ENCODE measurements at places on chromosomes 2 and 18.

GRCh38 chr2:26088038-26088643 lies 54.3 kb downstream of the RAB10 start:
- peak; percentile 42 for DNase-seq

DNA sequence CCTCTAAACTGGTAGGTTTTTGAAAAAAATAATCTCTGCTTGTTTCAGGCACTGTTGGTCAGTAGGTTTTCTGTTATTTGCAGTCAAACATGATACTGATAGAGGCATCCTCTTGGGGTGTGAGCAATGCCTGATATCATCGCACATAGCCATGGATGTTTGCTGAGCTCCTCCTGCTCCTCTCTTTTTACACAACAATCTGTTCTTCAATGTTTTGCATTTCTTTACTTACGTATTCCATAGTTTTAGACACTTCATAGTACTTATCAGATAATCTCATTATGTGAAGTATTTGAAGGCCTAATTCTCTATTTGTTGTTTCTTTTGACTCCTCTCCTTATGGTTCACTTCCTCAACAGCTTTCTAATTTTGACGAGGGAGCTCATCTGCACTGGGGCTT lies 23.0 kb upstream of the HS6ST1 start:
- no peak for DNase-seq

DNA sequence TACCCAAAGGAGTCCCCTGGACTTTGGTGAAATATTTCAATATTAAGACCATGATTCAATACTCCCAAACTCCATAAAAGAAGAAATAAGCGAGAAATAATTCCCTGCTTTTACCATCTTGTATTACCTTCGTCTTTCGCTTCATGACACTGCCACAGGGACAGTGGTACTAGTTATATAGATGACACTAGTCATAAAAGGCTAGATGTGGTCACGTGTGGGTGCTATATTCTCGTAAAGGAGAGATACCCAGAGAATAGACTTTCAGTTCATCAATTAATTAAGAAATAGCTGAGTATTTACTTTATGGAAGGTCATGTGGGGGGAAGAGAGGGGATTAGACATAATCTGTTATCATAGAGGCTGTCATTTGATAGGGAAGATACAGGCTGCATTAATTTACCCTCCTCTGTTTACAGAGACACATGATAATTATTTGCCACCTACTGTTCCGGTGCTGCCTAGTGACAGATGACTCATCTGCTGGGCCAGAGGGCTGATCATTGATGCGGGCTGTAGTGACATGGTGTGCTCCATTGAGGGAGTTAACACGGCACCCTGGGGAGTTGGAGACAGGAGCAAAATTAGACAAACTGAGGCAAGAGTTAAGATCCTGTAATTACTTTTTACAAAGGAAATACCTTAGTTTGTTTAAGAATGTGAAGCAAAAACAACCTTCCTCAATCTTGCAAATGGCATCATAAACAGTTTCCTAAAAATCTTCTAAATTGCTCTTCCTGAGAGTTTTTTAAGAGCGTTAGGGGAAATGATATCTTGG lies 78.2 kb upstream of the ITGB6 start:
- no peak for DNase-seq

GRCh38 chr18:79139206-79139605 lies 70.0 kb downstream of the ATP9B start:
- peak; percentile 19 for DNase-seq

GRCh38 chr2:44941551-44942234 lies at the start of gene SIX3:
Gene SIX3 (plus strand): TSS chr2:44941702. CDS start chr2:44942105, 403 bp downstream.
- DNase-seq: peak; percentile 32

- DNase-seq: no peak
These were observed 96.8 kb downstream of the MTCL1 start for GRCh38 chr18:8802017-8802672.

- no peak for DNase-seq
These were observed 27.3 kb upstream of the GPR17 start for GRCh38 chr2:127618551-127619202.

DNA sequence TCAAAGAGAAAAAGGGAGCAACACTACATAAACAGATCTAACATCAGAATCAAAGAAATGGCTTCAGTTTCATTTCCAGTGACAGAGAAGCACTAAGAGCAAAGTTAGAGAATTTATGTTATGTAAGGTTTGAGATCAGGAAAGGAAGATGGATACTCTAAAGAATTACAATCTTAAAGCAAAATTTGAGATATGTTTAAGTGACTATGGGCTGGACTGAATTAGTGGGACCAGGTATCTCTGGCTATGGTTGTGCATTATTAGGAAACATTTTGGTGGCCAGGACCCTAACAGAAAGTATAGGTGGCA lies 208.2 kb downstream of the CCDC178 start:
- DNase-seq: no peak

GRCh38 chr2:207311316-207312005 lies 145.7 kb upstream of the KLF7 start:
- peak; percentile 5 for DNase-seq

- DNase-seq: no peak
These were observed 3.4 kb upstream of the YIPF4 start for GRCh38 chr2:32274289-32274688.

GRCh38 chr2:185208261-185208660 lies 530.3 kb upstream of the FSIP2 start:
- DNase-seq: no peak

- no peak for DNase-seq
These were observed 397.8 kb downstream of the GALR1 start for GRCh38 chr18:77647472-77647871.

GRCh38 chr2:121173806-121174205 lies 111.2 kb downstream of the TFCP2L1 start:
- DNase-seq: no peak
